ENCODE measurements at places on chromosomes 1 and 21.

GRCh38 chr1:175217721-175218531 is 25.4 kb upstream of the KIAA0040 start:
- no peak for DNase-seq

GRCh38 chr1:97936976-97937375 is 16.1 kb upstream of the DPYD start:
- no peak for DNase-seq

- DNase-seq: no peak
These were observed 15.2 kb upstream of the SRP9 start for GRCh38 chr1:225762444-225762843.

- DNase-seq: no peak
These were observed 18.6 kb downstream of the DCAF8 start for GRCh38 chr1:160243767-160244166.

GRCh38 chr1:59367301-59368007 is 70.6 kb downstream of the FGGY start:
- peak; percentile 4 for DNase-seq

GRCh38 chr1:9164532-9164900 is 35.6 kb upstream of the GPR157 start:
- no peak for DNase-seq

DNA sequence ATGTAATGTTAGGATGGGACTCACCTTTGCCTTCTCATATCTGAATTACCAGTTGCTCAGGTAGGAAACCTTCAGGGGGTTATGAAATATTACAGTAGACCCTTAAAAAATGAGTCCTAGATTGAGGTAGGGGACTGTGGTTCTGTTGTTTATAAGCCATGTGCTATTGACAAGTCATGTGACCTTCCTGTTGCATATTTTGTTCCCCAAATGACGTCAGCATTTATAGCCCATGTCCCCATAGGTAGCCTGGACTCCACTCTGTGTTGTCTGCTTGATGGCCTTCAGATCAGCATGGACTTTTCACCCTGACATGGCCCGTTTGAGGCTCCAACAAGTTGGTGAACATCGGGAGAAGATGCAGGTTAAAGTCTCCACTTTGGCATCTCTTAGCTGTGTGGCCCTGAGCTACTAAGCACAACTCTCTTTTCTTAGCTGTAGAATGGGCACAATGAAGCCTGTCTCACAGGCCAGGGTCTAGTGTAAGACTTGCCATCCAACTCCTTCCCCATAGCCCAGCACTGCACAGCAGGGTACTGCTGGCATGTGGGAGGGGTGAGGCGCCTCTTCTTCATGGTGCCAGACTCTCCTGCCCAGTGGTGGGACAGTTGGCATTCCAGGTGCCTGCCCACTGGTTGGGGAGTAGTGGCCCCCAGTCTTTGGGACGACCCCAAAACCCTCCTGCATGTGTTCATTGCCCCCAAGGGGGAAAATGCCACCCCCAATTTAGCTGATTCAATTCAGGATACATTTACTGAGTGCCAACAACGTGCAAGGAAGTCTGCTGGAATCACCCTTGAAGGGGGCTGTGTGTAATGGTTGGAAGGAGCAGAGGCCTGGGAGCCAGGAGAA is 36.1 kb upstream of the TTC22 start:
- no peak for DNase-seq

GRCh38 chr1:177476676-177477075 is 305.9 kb downstream of the BRINP2 start:
- DNase-seq: no peak
